ENCODE measurements at places on chromosomes 16 and 17.

DNA sequence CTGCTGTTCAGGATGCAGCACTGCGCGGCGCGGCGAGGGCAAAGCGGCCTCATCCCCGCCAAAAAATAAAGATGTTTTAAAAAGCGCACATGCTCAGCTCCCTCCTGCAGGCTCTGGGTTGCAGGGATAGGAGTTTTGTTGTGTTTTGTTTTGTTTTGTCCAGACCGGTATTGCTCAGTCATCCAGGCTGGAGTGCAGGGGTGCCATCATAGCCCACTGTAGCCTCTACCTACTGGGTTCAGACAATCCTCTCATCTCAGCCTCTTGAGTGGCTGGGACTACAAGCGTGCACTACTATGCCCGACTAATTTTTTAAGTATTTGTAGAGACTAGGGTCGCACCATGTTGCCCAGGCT lies 636 bp downstream of the WWOX start:
- DNase-seq = no peak

DNA sequence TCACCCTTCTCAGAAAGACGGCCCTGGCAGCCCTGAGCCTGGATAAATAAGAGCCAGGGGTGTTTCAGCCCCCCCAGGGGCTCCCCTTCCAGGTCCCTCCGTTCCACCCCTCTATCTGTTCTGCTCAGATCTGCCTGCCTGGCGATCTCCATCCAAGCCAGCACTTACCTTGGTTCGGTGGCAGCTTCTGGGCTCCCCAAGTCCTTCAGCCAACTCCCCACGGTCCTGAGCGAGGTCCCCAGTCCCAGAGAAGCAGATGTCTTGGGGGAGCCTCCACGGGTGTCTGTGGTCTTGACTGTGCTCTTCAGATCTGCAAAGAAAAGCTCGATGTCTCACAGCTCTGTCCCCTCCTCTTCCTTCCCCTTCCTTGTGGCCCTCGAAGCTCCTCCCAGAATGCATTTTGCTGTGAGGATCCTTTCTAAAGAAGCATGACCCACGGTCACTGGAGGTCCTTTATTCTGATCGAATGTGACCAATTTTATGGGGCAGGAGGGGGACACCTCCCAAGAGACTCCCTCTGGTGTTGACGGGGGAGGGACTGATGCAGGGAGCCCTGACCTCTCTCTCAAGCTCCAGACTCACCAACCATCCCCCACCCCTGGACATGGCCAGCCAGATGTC lies at the start of gene PIK3R6:
Gene PIK3R6, minus strand, starts transcription at position 314 of the 621 bp plus-strand sequence. CDS start 17,880 bp downstream, outside the sequence.
- DNase-seq = peak; percentile 60

GRCh38 chr16:79261481-79261940 lies 339.0 kb downstream of the MAF start:
- peak; percentile 4 for DNase-seq

DNA sequence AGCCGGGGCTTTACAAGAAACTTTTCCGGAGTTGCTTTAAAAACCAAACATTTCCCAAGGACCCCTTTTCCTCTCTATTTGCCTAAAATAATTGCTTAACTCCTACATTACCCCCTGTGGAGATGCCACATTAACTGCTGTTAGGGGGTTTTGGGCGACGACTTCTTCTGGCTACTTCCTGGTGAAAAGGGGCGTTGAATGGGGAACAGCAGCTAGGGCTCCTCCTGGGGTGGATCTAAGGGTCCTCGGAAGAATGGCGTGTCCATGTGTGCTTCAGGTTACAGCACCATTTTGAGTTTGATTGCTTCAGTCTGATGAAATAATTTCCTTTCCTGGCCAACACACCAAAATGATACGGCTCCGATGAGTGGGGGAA lies 22.0 kb downstream of the ABCC1 start:
- DNase-seq = no peak

GRCh38 chr17:15973834-15974233 lies 25.7 kb downstream of the ZSWIM7 start:
- DNase-seq = no peak

GRCh38 chr17:76351526-76352071 lies 2.1 kb downstream of the PRPSAP1 start:
- DNase-seq = no peak

- DNase-seq = no peak
Observed at GRCh38 chr17:66441101-66441661, 138.8 kb downstream of the PRKCA start.

GRCh38 chr17:35315283-35315682 lies 58.1 kb downstream of the SLFN11 start:
- DNase-seq = no peak

GRCh38 chr17:39335704-39336223 lies 65.7 kb downstream of the FBXL20 start:
- peak; percentile 46 for DNase-seq

- DNase-seq = no peak
Observed at GRCh38 chr16:72877374-72878028, 170.4 kb downstream of the ZFHX3 start.

DNA sequence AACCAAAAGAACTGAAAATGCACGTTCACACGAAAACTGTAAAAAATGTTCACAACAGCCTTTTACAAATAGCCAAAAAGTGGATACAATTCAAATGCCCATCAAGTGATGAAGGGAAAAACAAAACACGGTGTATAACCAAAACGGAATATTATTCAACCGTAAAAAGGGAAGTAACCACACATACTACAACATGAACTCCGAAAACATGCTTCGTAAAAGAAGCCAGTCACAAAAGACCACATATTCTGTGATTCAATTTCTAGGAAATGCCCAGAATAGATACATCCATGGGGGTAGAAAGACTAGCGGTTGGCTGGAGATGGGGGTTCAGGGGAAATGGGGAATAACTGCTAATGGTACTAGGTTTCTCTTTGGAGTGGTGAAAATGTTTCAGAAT lies 81.5 kb upstream of the TRAP1 start:
- no peak for DNase-seq

GRCh38 chr16:2836646-2837508 lies 6.8 kb downstream of the ZG16B start:
- DNase-seq = no peak

GRCh38 chr16:68724797-68725196 lies 12.3 kb upstream of the CDH1 start:
- DNase-seq = no peak

DNA sequence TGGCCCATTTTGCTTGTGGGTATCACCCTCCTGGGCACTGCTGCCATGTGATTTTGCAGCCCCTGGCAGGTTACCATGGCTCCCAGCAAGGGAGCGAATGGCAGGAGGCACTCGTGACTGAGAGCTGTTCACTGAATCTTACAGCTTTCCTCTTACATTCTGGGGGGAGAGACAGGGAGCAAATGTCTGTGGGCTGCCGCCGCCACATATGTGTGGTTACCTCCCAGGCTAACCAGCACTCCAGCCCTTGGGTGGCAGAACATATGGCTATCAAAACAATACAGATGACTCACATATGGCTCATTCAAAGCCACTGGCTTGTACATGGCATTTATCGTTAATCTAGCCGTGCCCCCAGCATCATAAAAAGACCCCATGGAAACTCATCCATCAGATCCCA lies 19.8 kb downstream of the GTF3C1 start:
- DNase-seq = no peak

- DNase-seq = no peak
Observed at GRCh38 chr16:61617219-61617783, 418.9 kb downstream of the CDH8 start.

DNA sequence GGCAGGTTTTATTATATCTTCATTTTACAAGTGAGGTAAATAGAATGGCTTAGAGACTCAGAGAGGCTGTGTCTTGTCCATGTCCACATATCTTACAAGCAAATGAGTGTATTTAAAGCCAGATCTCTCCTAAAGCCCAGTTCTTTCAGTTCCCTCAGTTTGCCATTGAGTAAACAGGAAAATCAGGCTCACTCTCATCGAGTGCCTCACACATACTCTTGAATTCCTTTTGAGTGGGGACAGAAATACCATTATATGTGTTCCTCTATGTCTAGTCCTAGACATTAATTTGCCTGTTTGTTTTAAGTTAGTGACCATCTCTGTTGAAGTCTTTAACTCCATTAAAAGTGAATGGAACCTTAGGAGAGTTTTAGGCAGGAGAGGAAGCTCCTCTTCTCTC lies 40.1 kb downstream of the BPTF start:
- DNase-seq = no peak

GRCh38 chr17:45296003-45296832 lies 20.6 kb downstream of the MAP3K14 start:
- peak; percentile 71 for DNase-seq

DNA sequence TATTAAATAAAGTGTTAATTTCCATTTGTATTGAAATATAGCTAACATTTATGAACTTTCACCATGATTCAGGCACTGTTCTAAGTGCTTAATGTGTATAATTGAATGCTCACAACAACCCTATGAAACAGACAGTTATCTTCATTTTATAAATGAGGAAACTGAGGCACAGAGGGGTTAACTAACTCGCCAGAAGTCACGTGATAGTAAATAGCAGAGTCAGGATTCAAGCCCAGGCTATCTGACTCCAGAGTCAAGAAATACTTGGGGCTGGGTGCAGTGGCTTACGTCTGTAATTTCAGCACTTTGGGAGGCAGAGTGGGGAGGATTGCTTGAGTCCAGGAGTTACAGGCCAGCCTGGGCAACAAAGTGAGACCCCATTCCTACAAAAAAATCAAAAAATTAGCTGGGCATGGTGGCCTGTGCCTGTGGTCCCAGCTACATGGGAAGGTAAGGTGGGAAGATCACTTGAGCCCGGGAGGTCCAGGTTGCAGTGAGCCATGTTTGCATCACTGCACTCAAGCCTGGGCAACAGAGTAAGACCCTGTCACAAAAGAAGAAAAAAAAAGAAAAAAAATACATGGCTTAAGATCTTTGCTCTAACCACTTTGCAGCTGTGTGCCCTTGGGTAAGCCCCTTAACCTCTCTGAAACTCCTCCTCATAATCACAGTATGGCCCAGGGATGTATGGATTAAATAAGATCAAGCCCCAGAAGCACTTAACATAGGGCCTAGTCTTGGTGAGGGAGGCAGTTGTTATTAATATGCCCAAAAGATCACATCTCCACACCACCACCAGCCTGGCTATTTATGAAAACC lies 29.0 kb downstream of the WSB1 start:
- no peak for DNase-seq

DNA sequence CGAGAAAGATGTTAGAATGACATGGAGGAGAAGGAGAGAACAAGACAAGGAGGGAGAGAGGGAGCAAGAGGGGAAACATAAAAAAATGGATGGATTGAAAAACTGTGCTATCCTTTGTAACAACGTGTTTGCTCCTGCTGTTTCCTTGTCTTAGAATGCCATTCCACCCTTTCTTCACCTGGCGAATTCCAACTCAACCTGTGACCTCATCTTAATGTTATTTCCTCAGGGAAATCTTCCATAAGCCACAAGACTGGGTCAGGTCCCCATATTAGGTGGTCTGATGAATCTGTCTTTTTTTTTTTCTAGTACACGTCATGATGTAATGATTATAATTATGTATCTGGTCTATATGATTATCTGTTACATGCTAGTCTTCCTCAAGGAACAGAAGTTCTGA lies 195.0 kb upstream of the MAF start:
- DNase-seq = no peak

DNA sequence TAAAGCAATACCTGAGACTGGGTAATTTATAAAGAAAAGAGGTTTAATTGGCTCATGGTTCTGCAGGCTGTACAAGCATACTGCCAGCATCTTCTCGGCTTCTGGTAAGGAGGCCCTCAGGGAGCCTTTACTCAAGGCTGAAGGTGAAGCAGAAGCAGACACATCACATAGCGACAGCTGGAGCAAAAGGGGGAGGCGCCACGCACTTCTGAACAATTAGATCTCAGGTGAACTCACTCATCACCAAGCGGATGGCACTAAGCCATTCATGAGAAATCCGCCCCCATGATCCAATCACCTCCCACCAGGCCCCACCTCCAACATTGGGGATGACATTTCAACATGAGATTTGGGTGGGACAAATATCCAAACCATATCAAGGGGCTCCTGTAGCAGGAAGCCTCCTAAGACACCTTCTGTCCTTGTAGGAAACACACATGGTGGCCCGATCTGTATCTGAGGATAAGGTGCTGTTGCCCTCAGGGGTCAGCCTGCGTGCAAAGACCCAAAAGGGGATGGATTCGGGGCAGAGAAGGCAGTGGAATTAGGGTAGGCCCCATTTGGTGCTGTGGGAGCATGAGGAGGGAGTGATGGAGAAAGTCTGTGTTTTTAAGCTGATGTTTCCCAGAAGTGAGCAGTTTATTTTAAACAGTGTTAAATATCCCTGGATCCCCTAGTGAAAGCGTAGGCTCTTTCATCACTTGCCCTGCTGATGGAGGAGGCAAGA lies 23.0 kb downstream of the IL21R start:
- DNase-seq = no peak

GRCh38 chr17:65678546-65678945 lies 117.1 kb upstream of the AXIN2 start:
- DNase-seq = no peak

GRCh38 chr17:44850025-44850424 lies 2.3 kb downstream of the HIGD1B start:
- no peak for DNase-seq

DNA sequence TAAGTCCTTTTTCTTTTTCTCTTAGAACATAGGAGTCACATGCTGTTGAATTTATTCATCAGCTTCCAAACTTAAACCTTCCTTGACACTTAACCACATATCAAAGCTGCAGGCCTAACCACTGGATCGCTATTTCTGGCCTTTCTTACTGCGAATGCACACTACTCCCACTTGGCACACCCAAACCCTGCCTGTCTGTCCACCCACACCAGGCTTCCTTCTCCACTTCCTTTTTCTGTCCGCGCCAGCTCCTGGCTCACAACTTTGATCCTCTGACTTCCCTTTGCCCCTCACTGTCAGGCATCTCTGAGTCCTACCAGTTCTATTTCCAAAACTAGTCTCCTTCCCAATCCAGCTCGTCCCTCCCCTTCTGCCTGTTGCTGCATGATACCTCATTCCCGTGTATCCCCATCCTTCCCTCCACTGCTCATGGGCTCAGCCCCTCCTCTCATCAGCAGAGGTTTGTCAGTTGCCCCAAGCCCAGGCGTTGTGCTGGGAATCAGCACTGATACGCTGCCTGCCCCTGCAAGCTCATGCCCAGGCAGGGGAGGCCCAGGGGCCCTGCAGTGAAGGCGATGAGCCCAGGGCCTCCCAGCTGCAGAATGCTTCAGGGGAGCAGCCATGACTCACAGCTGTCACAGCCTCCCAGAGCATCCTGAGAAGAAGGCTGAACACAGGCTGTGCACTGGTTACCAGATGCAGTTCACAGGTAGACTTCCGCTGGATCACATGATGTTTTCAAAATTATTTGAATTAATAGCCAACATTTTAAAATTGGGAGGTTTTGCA lies 179.8 kb downstream of the KATNIP start:
- peak; percentile 89 for DNase-seq
